Non-pigmented ciliary epithelial cell (primary cell): ENCODE measurements at places on chromosomes 2 and 18.
A peak's percentile ranks its signal among the peaks of the same experiment; 100 is the strongest.

DNA sequence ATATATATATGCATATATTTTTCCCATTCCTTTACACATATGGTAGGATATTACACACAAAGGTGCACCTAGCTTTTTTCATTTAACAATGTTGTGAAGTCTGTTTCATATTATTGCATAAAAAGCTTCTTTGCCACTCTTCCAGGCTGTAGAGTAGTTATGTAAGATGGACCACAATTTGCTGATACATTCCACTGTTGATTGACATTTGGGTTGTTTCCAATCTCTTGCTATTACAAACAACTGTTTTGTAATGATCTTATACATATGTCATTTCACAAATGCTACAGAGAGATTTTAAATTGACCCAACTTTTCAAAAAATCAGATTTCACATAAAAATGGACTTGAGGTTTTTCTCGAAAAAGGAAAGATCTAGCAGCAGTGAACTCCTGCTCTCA is 301.4 kb downstream of the CDCA7 start:
- no peak for DNase-seq

DNA sequence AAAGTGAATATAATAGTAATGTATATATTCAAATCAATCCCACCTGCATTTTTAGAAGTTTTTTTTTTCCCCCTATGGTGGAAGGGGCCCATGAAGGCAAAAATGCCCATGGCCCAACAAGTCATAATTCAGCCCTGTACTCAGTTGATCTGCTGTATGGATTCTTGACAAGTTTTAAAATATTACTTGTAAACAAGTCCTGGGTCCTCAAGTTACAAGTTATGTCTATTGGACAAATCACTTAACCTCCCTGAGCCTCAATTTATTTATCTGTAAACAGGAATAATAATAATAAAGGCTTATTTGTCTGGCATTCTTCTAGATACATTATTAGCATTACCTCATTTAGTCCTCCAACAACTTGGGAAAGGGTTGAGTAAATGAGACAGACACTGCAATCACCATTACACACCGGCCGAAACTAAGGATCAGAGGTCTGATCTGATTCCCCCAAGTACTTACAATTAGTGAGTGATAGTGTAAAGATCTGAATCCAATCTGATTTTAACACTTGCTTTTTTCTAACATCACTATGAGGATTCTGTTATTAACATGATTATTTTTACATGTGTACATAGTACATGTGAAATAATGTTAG is 66.1 kb downstream of the PDE1A start:
- no peak for DNase-seq

- DNase-seq = no peak
Observed at GRCh38 chr18:73752965-73753364, 394.7 kb downstream of the FBXO15 start.

GRCh38 chr2:74179063-74179865 is 585 bp upstream of the MOB1A start:
- DNase-seq = no peak

- no peak for DNase-seq
Observed at GRCh38 chr2:182784058-182784706, 68.1 kb downstream of the DNAJC10 start.

DNA sequence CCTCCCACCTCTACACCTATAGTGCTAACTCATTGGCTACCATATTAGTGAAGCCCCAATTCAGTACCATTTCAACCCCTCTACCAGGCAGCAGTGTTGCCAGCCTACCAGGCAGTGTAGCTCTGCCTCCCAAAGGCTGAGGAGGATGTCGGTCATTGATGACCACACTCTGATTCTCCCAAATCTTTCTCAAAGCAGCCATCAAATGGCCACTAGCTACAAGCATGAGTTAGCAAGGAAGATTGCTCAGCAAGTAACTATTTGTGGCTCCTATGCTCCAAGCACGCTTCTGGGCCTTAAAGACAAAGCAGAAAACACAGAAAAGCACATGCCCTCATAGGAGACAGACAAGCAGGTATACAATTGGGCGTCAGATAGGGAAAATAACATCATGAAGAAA is 42.7 kb upstream of the AFF3 start:
- DNase-seq = no peak

GRCh38 chr18:60082790-60083189 is 183.0 kb downstream of the PMAIP1 start:
- no peak for DNase-seq

GRCh38 chr2:8115966-8116365 is 565.9 kb upstream of the ID2 start:
- DNase-seq = no peak

DNA sequence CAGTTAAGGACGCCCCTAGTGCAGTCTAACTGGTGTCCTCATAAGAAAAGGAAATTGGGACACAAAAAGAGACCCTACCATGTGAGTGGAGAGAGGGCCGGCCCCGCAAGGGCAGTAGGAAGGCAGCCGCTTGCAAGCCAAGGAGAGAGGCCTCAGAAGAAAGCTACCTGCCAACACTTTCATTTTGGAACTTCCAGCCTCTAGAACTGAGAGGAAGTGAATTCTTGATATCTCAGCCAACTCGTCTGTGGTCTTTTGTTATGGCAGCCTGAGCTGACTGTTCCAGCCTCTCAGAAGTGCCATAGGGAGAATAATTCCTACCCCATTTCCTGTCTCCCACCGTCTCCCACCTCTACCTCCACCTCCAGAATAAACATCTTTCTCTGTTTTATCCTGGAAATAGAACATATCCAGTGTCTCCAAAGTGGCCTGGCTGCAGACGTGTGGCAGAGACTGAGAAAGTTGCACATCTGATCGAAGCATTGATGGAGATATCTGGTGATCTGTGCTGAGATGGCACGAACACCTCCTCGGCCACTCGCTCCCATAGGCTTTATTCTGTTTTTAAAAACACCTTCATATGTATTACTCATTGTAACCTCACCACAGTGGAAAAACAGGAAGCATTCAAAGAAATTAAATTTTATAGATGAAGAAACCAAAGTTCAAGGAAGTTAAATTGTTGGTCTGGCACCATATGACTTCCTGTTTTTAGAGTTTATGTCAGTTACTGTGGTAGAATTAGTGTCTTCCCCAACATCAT is 39.5 kb upstream of the MARCO start:
- no peak for DNase-seq

GRCh38 chr2:1375794-1376193 is 37.5 kb upstream of the TPO start:
- DNase-seq = no peak

DNA sequence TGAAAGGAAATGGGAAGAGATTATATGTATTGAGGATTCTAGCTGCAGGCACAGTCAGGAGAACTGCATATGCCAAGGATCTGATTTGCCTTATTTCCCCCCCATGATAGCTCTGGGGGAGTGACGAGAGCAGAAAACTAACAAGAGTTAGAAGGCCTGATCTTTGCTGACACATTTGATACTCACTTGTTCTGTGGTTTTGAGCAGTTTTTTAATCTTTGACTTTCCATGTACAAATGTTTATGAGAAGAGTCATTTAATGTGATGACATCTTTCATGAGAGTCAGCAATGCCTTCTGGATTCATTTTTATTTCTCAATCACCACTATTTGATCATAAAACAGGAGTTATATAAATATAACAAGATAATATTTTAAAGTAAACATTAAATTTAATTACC is 12.7 kb upstream of the SERPINB7 start:
- no peak for DNase-seq

DNA sequence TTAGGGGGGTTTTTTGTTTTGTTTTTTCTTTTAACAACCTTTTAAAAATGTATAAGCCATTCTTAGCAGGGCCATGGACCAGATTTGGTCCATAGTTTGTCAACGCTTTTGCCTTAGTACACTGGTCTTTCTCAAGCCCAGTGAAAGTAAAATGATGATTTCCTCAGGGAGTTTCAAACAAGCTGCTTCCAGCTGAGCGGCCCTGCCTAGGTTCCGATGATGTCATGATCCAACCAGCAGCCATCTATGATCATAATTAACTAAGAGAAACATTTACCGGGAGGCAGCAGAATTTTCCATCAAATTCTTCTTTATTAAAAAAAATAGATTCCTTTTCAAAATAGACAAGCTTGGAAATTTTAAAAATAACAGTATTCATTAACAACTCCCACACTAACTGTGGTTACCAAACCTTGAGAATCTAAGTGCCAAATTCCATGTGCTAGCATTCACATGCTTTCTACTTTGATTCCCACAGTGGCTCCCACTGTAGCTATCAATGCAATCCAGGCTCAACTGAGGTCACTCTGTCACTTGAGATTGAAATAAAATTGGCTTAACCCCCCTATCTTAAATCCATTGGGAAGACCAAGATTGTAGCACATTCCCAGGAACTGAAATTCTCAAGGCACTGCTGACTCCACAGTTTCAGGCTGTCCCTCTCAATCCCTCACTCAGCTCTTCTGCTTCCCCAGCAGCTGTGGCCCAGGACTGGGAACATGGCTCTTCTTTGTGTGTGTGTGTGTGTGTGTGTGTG is 148.9 kb downstream of the RNF152 start:
- DNase-seq = no peak

DNA sequence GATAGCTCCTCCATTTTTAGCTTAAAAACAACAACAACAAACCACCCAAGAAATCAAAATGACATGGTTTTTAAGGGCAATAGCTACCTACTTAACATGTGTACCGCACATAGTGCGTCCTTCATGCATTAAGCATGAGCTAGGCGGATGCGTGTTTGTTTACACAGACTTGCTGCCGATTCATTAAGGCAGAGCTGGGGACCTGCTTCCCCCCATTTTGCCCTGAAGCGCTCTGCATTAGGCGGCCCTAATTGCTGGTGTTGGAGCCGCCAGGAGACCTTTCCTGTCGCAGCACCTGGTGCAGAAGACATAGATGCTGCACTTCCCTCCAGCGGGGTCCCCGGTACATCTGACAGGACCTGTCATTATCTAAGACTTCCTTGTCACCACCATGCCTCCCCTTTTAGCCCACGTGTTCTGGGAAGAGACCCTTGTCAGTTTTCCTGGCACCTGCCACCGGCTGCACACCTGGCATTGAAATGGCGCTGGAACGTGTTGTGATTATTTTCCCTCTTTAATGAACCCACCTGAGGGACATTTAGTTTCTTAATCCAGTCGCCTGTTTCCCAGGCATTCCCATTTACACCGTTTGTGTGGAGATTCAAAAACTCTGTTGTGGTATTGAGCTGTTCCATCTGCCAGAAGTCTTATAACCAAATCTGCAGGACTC is 261.1 kb upstream of the RAB12 start:
- DNase-seq = no peak

- DNase-seq = peak; percentile 65
Observed at GRCh38 chr18:9017167-9017904, 85.2 kb upstream of the NDUFV2 start.

GRCh38 chr2:134999521-134999920 is 47.7 kb downstream of the MAP3K19 start:
- no peak for DNase-seq

- DNase-seq = no peak
Observed at GRCh38 chr2:177667626-177668025, 275.1 kb downstream of the AGPS start.

- no peak for DNase-seq
Observed at GRCh38 chr2:8877894-8878293, 40.5 kb upstream of the KIDINS220 start.

GRCh38 chr2:190809139-190809764 is 71.4 kb upstream of the GLS start:
- no peak for DNase-seq

GRCh38 chr18:45976974-45977373 is 9.8 kb upstream of the EPG5 start:
- no peak for DNase-seq

GRCh38 chr18:42706618-42707017 is 408.9 kb downstream of the RIT2 start:
- no peak for DNase-seq

DNA sequence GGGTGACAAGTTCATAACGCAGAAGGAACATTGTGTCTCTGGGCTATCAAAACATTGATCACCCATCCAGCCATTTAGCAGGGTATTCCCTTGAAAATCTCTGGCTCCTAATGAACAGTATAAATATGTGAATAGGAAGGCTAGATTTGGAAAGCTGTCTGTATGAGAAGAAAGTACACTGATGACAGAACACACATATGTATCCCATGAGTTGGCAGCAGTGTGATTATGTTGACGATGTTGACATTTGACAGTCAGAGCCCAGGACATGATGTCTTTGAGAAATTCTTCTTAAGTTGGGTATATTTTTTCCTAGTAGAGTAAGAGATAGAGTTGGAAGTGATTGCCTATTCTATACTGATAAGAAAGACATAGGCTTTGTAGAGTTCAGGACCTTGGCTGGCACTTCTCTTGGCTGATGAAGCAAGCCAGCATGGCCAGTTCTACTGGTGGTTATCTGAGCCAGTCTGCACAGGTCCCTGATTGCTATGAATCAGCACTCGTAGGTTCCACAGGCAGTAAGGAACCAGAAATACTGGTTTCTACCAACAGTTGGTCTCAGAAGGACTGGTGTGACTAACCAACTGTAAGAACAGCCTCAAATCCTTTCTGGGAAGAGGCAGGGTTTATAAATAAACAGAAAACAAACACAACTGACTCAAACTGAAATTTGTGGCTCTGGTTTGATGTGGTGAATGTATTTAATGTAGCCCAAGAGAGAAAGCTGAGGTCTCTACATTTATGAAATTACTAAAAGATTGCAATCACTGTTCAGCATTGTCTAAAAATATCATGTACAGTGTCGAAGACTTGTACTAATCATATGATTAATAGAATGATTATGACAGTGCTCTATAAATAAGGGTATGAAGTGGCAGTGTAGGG is 43.9 kb upstream of the RAPH1 start:
- DNase-seq = peak; percentile 55

DNA sequence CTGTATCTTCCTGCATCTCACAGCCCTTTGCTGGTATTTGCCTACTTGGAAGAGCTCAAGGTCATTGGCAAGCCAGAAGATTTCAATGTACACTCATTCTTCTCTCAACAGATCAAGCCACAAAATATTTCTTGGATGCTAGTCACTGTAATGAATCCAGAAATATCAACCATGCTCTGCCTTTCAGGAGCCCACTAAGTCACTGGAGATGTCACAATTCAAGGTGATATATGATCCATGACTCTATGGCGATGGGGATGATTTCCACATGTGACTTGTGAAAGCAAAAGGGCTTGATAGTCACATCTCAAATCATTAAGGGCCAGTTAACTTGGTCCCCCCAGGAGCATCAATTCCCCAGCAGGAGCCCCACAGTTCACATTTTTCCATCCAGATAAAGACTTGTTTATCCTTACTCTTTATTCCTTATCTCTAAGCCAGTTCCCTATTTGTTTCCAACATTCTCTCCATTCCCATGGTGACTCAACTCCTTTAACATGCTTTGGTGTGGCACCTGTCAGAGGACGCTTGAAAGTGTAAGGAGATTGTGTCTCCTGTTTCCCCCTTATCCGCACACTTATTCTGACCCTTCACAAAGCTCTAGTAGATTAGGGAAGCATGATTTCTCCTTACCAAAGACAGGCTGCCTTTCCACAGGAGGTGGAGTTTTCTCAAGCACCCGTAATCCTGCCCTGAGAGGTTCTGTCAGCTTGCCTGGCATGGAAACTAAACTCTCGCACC is 15.8 kb downstream of the PKDCC start:
- peak; percentile 43 for DNase-seq

GRCh38 chr2:170923799-170924198 is 5.3 kb upstream of the GORASP2 start:
- DNase-seq = no peak

GRCh38 chr2:69741229-69741574 is 732 bp upstream of the ANXA4 start:
- peak; percentile 35 for DNase-seq
